ENCODE measurements at places on chromosomes 12 and 14.
A peak's percentile ranks its signal among the peaks of the same experiment; 100 is the strongest.

DNA sequence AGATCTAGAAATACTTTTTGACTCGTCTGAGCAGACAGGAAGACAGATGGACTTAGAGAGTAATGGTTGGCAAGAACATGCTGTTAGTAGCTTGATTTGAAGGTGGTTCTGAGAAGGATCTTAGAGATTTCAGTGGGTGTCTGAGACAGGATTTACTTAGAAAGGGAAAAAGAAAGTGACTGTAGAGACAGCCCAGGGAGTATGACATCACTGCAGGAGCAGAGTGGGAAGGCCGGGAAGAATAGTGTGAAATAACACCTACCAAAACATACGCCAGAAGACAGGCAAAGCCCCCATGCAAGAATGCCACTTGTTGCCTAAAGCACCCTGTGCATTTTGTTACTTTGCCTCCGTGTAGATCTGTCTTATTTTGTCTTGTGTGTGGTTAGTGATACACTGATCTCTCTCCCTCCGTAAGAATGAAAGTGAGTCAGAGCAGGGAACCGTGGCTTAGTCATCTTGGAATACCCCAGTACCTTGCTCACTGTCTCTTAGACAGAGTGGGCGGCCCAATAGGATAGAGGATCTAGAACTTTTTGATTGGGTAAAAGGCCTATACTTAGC lies 161.3 kb upstream of the IFNG-AS1 start:
- peak; percentile 99 for DNase-seq

DNA sequence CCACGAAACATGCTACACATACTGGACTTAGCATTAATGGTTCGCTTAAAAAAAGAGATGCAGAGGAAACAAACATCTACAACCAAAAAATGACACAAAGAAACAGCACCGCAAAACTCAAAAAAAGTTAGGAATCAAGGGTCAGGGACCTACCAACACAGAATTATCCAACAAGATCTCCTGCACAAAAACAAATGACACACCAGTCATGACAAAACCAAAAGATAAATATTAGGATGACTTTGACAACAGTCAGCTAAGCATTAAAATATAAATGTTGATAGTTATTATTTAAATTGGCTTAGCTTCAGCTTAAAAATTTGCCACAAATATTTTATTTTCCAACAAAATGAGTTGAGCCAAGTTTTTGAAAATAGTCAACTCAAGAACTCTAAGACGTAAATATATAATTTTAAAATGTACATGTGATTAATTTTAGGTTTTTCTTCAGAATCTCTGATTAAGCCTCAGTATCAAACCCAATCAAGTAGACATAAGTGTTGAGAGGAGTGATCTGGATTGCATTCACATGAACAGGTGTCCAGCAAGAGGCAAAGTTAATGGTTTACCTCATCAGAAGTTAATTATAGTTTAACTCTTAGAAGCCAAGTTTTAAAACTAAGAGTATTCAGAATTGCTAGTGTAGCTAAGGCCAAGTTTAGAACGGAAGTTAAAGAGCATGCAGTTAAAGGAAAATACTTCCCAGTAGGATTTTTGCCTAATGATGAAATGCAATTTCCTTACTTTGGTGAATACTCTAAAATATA lies 79.9 kb downstream of the HEATR5A start:
- DNase-seq = no peak

GRCh38 chr14:63647696-63648410 lies 6.2 kb upstream of the WDR89 start:
- peak; percentile 25 for DNase-seq

DNA sequence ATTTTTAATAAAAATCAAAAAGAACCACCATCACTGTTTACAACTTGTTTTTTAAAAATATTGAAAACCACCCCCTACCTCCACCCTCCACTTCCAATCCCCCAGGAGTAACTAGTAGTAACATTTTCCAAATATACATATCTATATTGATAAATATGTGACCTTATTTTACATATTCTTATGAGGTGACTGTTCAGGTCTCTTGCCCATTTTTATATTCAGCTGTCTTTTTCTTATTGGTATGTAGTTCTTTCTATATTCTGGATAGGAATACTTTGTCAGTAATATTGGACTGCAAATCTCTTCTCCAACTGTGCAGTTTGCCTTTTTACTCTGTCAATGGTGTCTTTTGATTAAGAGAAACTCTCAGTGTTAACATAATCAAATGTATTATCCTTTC lies 59.0 kb upstream of the EIF5 start:
- no peak for DNase-seq

DNA sequence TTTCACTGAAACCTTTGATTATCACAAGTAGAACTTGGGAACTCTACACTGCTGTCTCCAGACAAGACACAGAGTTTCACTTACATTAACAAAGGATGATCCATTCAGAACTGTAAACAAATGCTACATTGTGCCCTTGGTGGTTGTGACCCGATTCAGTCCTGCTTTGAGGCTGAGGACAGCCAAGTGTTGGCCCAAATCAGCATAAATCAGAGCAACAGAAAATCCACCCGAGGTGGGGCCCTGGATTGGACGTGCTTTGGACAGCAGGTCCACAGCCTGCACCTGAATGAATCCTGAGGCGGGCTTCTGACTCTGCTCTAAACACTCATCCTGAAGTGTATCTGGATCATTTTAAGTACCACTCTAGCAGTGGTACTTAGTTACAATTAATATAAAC lies 68.8 kb downstream of the PPP2R5C start:
- no peak for DNase-seq

DNA sequence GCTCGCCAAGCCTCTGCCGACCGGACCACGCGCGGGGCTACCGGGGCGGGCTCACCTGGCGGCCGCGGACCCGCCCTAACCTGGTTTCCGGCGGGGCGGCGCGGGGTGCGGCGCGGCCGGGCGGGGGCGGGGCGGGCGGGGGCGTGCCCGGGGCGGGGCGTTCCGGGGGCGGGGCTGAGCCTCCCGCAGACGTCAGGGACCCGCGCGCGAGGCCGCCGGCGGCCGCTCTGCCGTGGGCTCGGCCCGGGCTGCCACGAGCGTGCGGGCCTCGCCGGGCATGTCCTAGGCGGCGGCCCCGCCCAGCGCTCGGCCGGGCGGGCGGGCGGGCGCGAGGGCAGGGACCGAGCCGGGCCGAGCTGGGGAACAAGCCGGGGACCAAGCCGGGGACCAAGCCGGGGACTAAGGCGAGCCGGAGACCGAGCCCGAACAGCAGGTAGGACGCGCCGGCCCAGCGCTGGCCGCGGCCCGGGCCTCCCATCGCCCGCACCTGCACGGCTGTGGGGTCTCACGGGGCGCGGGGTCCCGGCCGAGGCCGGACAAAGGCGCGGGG lies at the start of gene CEP170B:
Gene CEP170B (plus strand): TSS at position 188 of the 550 bp plus-strand sequence. CDS start 3,183 bp downstream, outside the sequence.
- DNase-seq = peak; percentile 43

GRCh38 chr12:4223273-4223845 lies 50.2 kb upstream of the CCND2 start:
- no peak for DNase-seq

DNA sequence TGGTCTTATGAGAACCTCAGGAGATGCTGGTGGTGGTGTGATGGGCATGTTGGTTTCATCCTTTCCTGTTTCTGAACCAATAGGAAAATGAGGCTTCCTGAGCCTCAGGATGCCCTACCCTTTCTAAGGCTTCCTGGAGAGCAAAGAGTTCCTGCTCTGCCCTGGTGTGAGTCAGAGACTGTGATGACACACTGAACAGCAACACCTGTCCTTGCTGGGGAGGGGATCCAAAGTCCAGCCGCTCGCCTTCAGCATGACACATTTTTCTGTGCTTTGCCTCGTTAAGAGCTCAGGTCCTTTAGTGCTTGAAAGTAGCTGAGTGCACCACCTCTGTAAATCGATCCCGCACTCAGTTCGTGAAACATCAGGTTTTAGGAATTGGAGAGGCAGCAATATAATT lies 116.0 kb downstream of the CACNA1C start:
- DNase-seq = no peak

- no peak for DNase-seq
Observed at GRCh38 chr12:450438-450837, 9.3 kb upstream of the B4GALNT3 start.

DNA sequence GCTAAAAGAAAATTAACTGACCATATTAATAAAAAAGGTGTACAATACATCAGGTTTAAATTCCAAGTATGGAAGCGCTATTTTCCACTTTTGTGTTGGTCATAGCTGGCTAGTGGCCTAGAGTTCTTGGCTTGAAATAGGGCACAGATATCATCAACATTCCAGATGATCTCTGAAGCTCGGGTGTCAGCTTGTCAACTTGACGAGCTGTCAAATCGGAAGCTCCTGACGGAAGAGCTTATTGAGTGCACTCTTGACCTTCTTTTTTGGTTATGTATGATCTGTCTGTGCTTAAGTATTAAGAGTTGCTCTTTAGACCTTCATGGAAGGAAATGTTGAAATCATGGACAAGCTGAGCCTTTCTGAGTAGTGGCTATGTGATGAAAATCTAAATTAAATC lies 177.9 kb downstream of the APAF1 start:
- DNase-seq = no peak

- DNase-seq = peak; percentile 57
Observed at GRCh38 chr12:27644158-27644845, 51.9 kb upstream of the REP15 start.

GRCh38 chr12:86719381-86719780 lies 463.2 kb upstream of the MGAT4C start:
- peak; percentile 42 for DNase-seq

- no peak for DNase-seq
Observed at GRCh38 chr14:88303041-88303440, 20.0 kb downstream of the KCNK10 start.

GRCh38 chr14:80768646-80769045 lies 172.9 kb downstream of the CEP128 start:
- no peak for DNase-seq

GRCh38 chr14:45906257-45906656 lies 653.3 kb upstream of the MIS18BP1 start:
- DNase-seq = no peak

- DNase-seq = no peak
Observed at GRCh38 chr14:74959596-74960180, 4.3 kb upstream of the PGF start.

GRCh38 chr14:92546347-92547053 lies 32.9 kb downstream of the RIN3 start:
- DNase-seq = peak; percentile 23

- no peak for DNase-seq
Observed at GRCh38 chr14:40368314-40368713, 936.1 kb upstream of the FBXO33 start.

DNA sequence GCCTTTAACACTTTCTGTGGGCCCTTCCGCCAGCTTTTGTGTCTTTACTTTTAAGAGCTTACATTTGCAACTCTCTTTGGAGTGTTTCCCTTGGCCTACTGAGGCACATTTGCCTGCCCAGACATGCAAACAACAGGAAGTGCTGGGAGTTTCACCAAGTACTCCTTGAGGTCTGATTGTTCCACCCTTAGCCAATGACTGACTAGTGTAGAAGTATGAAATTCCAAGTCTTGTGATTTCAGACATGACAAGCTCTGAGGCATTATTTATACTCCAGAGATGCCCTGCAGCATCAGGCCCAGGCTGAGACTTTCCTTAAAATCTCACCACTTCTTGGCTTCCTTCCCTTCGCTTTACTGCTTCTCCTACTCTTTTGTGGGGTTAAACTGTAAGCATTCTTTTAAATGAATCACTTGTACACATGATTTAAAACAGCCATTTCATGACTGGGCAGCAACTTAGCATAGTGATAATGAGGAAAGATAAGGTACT lies 174.1 kb downstream of the SLC6A15 start:
- peak; percentile 54 for DNase-seq

DNA sequence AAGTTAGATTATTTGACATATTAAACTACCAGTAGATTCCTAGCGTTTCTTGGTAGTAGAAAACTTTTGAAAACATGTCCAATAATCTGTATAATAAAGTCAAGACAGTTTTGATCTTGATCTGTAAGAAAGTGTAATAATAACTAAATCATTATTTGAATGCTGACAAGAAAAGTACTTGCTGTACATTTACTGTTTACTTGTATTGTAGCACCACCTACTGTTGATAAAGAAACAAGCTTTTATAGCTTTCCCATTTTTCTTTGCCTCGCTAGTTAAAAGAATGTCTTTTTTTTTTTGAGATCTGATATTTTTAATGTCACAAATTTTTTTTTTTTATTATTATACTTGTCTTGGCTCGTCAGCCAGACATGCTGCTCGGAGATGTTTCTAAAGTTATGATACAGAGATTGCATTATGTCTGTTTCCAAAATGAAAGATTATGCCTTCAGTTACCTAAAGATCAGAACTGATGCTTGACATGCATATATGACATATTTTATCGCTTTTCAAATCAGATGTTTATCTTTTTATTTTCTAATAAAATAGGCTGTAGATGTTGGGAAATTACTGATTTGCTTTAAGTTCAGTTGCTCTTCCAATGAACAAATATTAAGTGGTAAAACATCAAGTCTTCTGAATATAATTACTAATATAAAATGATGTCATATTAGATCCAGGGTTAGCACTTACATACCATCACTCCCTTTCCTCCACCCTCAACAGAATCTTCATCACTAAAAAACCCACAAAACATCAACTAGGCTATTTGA lies 140.5 kb downstream of the AKAP6 start:
- DNase-seq = peak; percentile 75

GRCh38 chr14:101723061-101723595 lies 38.4 kb upstream of the PPP2R5C start:
- no peak for DNase-seq

- no peak for DNase-seq
Observed at GRCh38 chr12:121232163-121232562, 22.2 kb downstream of the P2RX4 start.

GRCh38 chr12:54786081-54786480 lies 68.2 kb upstream of the MUCL1 start:
- no peak for DNase-seq

- DNase-seq = peak; percentile 83
Observed at GRCh38 chr12:18320036-18320617, 58.8 kb downstream of the PIK3C2G start.

DNA sequence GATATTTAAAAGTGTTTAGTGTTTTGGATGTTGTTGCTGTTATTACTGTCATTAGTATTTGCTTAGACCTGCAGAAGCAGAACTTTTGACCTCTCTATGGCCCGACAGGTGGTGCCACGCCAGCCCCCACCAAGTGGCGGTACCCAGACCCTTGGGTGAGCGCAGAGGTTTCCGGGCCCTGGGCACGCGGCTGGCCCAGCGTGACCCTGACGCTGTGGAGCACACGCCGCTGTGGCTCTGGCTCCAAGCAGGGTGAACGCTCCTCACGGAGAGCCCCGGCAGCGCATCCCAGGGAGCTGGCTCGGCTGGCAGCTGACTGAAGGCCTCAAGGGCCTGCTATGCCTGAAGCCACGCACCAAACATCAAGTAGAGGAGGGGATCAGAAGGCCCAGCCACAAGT lies 22.6 kb downstream of the SLC25A47 start:
- DNase-seq = no peak

DNA sequence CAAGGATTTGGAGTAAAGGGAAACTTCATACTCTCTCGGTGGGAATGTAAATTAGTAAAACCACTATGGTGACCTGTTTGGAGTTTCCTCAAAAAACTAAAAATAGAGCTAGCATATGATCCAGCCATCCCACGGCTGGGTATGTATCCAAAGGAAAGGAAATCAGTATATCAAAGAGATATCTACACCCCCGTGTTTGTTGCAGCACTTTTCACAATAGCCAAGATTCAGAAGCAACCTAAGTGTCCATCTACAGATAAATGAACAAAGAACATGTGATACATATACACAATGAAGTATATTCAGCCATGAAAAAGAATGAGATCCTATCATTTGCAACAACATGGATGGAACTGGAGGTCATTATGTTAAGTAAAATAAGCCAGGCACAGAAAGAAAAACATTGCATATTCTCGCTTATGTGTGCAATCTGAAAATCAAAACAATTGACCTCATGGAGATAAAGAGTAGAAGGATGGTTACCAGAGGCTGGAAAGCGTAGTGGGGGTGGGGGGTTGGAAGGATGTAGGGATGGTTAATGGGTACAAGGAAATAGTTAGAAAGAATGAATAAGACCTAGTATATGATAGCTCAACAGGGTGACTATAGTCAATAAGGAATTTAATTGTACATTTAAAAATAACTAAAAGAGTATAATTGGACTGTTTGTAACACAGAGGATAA lies 468.0 kb downstream of the BCAT1 start:
- DNase-seq = no peak
